ENCODE measurements at places on chromosomes 2 and 18.

- no peak for DNase-seq
Measured at GRCh38 chr18:39318462-39318861, 1752.9 kb upstream of the CELF4 start.

- DNase-seq: no peak
Measured at GRCh38 chr2:104406261-104406726, 447.6 kb upstream of the POU3F3 start.

- no peak for DNase-seq
Measured at GRCh38 chr2:215705771-215706361, 270.0 kb upstream of the FN1 start.

DNA sequence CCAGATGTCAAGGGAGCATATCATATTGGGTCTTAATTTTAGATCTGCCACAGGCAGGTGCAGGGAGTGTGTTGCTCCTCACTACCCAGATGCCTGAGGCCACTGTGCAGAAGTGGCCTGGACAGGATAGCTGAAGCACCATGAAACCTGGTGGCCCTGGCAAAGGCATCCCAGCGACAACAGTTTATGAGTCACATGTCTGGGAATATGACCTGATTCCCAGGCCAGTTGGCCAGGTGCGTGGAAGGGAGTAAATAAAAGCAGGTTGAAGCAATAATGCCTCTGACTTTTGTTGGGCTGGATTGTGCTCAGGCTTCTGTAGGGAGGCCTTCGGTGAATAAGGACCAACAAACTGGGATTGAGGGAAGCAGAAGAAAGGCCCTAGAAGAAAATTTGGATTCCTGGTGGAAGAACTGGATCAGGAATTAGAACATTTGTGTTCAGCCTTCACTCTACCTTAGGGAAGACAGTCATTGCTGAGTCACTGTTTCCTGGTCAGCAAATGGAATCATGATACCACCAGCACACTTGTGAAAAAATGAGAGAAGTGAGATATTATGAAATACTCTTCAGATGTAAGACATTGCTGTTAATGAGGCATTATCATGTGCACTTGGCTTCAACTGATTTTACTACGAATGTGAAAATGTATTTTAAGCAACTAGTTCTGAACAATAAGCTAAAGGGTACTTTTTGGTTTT is 78.4 kb upstream of the ZNF516 start:
- DNase-seq: peak; percentile 78

DNA sequence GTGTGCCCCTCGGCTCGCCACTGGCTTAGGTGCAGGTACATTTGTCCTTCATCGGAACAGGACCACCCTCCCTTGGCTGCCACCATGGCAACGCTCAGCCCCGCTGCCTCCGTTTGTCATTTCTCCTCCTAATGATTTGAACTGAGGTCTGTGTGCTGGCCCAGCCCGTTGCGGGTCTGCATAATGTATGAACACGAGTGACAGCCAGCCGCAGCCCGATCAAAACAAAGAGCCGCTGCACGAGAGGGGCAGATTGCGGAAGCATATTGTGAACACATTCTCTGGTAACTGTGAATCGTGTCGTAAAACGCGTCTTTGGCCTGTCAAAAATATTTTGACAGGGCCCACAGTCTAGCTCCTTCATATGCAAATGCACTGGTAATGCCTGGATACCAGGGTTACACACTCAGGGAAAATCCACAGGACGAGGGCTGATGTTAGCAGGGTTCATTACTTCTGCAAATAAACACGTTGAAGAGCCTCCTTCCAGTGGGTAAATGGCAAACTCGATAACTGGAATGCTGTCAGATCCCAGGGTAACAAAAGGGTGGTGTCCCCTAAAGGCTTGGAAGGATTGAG is 137.0 kb downstream of the AGAP1 start:
- no peak for DNase-seq

DNA sequence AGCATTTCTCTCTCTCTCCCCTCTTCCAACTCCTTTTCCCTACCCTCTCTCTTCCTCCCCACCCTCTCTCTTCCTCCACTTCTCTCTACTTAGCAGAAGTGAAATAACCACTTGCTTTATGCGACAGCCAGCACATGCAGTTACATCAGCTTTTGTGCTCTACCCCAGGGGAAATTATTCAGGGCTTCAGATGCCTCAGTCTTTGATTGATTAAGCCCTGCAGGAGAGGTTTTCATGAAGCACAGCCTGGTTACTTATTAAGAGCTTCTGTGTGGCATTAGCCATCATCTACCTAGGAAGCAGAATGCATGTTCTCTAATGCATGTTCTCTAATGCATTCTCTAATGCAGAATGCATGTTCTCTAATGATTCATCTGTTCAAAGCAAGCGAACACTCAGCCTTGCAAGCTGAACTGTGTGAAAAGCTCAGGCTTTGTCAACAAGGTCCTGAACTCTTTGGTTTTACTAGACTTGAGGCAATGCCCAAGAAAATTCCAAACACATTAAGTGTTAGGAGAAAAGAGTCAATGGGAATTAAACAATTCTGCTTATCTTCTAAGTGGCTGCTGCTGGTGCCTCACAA is 56.1 kb downstream of the LHCGR start:
- DNase-seq: no peak

GRCh38 chr2:207035875-207036274 is 96.6 kb downstream of the CPO start:
- DNase-seq: no peak

- DNase-seq: no peak
Measured at GRCh38 chr2:127320586-127321275, 26.8 kb upstream of the ERCC3 start.

- no peak for DNase-seq
Measured at GRCh38 chr18:55763805-55764204, 175.8 kb upstream of the TCF4 start.

DNA sequence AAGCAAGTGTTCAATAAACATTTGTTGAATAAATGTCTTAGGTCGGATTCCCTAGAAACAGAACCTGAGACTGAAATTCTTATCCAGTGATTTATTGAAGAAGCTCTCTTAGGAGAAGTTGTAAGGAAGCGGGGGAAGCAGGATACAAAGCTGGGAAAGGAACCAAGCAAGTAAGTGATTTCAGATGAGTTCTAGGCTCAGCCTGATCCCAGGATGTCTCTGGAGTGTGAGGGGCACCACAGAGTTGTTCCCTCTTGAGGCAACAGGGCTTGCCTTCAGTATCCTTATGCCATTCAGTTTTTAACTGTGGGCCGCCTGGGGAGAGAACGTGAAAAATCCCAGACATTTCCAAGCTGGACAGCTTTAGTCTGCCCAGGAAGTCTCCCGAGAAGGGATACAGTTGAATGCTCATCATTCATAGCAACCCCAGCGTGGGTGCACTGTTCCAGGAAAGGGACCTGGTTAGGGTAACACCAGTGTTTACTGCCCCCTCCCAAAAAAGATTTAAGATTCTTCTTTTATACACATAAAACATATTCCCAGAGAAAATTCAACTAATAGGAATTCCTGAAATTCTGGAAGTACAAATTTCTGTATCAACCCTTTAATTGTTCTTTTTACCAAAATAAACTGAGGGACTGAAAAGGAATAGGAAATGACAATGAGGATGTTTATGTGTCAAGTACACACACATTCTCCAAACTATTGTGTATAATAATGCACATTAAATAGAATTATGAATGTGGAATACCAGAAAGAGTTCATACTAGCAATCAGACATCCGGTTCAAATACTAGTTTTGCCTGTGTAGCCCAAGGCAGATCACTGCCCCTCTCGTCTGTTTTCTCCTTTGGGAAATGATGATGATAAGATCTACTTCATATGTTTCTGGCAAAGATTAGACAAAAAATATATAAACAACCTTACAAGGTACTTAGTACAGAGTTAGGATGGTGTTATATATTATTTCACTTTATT is 592.1 kb upstream of the CDH2 start:
- no peak for DNase-seq

GRCh38 chr2:43616967-43617680 is 19.9 kb upstream of the PLEKHH2 start:
- DNase-seq: no peak

DNA sequence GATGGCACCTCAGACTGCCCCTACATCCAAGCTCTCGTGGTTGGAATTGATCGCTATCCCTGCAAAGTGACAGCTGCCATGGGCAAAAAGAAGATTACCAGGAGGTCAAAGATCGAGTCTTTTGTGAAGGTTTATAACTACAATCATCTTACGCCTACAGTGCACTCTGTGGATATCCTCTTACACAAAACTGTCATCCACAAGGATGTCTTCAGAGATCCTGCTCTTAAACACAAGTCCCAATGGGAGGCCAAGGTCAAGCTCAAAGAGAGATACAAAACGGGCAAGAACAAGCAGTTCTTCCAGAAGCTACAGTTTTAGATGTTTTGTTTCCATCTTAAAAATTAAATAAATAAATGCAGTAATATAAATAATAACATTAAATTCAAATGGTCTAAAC is 45.4 kb downstream of the INO80D start:
- no peak for DNase-seq

DNA sequence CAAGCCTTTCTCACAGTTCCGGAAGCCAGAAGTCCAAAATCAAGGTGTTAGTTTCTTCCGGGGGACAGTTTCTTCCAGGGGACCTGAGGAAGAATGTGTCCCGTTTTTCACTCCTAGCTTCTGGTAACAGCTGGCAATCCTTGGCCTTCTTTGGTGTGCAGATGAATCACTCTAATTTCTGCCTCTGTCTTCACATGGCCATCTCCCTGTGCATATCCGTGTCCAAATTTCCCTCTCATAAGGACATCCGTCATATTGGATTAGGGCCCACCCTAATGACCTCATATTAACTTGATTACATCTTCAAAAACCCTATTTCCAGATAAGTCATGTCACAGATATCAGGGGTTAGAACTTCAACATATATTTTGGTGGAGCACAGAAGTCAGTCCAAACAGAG is 141.4 kb downstream of the ZEB2 start:
- no peak for DNase-seq

DNA sequence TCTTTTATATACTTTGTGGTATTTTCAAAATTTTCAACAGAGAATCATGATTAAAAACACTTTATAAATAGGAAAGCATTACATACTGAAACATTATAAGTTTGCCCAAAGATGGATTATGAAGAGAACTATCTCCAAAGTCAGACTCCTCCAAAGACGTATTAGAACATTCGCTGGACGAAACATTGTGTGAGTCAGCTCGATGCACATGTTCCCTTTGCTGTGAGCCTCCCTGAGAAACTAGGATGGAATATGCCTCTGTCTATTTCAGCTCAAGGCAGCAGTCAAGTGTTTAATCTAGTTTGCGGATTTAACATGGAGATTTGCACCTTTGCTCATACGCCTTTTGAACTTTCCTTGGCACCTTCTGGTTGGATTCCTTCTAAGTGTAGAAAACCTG is 92.2 kb upstream of the NCKAP5 start:
- no peak for DNase-seq

DNA sequence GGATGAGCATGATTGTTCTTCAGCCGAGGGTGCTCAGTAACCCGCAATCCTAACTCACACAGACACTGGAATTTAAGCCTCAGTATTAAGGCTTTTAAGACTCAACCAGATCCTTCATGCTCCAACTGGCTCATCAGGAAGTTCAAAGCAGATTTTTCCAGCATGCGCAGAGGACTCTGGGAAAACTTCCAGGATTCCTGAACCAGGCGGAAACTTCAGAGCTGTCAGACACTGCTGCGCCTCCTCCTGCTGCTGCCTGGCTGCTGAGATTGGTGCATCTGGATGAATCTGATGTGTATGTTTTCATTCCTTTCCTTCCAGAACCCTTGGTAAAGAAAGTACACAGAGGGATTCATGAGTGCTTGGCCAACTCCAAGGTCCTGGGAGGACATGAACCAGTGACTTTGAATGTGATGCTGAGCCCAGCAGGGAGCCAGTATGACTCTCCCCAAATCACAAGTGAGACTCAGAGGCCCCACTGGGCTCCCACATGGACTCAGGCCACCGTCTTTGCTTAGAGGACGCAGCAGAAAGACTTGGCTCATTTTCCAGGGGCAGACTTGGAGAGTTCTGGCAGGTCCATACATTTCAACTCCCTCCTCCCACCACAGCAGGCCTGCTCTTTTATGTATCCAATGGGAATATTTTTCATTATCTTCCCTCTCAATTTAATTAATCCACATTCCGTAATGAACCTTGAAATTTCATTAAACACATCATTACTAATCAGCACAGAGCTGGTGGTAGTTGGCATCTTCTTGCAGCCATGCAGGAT is 143.5 kb upstream of the HDAC4 start:
- DNase-seq: no peak

DNA sequence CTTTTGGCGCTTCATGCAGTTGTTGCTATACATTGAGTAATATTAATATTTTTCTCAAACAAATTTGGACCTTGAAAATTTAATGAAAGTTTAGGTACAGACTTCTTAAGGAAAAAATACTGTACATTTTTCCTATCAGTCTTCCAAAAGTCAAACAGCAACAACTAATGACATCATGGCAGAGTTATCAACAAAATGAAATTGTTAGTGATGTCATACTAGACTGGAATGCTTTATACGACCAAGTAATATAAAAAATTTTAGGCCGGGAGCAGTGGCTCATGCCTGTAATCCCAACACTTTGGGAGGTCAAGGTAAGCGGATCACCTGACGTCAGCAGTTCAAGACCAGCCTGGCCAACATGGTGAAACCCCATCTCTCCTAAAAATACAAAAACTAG is 12.0 kb upstream of the STPG4 start:
- DNase-seq: no peak

DNA sequence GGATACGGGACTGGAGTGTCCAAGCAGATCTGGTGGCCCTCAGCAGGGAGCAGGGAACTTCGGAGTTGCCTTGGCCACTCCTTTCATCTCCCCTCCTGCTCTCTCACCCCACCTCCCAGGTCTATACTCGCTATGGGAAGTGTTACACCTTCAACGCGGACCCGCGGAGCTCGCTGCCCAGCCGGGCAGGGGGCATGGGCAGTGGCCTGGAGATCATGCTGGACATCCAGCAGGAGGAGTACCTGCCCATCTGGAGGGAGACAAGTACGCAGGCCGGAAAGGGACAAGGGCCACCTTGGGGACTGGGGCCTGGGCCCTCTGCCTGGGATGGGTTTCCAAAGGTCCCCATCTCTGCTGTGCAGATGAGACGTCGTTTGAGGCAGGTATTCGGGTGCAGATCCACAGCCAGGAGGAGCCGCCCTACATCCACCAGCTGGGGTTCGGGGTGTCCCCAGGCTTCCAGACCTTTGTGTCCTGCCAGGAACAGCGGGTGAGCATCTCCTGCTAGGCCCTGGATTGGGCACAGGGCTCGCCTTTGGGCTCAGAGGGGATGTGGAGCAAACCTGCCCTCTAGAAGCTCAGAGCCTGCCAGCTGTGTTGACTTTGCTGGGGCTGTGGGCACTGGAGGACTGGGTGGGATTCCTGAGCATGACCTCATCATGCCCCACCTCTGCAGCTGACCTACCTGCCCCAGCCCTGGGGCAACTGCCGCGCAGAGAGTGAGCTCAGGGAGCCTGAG is 11.8 kb downstream of the CHPF start:
- DNase-seq: no peak

- no peak for DNase-seq
Measured at GRCh38 chr18:50987261-50987660, 19.4 kb downstream of the ELAC1 start.
